IPS DF 6.9 (cell line): ENCODE measurements at places on chromosomes 5 and 9.
A peak's percentile ranks its signal among the peaks of the same experiment; 100 is the strongest.

DNA sequence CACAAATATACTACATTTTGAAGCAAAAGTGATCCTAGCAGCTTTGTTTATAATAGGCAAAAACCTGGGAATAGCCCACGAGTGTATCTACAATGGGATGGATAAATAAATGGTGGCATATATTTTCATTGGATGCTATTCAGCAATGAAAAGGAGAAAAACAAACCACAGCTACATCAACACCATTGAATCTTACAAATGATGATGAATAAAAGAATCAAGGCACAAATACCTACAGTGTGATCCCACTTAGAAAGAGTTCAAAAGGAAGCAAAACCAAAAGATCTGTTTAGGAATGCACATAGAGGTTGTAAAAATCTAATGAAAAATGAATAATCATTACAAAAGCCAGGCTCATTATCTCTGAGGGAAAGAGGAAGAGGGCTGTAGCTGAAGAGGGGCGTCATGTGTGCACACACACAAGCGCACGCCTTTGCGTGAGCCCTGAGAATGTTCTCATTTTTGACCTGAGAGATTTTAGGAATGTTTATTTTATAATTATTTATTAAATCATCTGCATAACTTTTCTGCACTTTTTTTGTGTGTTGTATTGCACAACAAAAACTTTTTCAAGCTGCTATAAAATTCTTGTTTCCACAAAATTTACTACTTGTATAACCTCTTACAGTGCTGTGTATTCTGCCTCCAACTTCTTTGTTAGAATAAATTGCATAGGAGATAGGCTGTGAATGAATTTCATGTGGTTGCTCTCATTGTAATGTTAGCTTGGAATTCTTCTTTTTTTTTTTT, 5.9 kb upstream of the RHOBTB3 start:
- DNase-seq, result no peak

- DNase-seq, result no peak
Measured at GRCh38 chr9:38694676-38695075, 25.3 kb downstream of the FAM240B start.

DNA sequence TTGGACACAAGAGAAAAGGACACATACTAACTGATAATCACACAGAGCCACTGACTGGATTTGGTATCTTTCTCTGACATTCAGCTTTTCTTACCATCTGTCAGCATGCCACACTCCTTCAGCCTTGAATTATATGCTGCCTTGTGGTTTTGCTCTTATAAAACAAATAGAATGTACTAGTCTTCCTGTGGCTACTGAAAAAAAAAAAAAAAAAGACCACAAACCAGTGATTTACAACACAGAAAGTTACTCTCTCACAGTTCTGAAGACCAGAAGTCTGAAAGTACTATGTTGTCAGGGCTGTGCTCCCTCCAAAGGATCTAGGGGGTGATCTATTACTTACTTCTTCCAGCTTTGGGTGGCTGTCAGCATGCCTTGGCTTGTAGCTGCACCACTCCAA, 82.3 kb downstream of the THBS4 start:
- DNase-seq, result no peak

DNA sequence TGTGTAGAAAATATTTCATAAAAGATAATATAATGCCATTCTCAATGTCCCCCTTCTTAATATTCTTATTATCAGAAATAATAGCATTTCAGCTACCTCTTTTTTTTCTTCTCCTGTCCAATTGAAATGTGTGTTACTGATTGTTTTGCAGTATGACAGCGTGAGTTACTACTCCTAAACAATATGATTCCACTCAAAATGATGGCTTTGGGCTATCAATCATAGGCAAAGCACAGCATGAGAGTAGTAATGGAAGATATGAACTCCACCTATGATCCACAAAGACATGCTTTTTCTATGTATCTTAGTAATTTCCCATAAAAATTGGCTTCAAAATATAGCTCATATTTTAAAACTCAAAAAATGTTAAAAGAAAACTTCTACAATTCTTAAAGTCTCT, 867.3 kb upstream of the NUDT12 start:
- no peak for DNase-seq

GRCh38 chr9:130364619-130365322, 80.0 kb upstream of the ASS1 start:
- no peak for DNase-seq

- no peak for DNase-seq
Measured at GRCh38 chr5:88090506-88090905, 178.1 kb downstream of the TMEM161B start.

DNA sequence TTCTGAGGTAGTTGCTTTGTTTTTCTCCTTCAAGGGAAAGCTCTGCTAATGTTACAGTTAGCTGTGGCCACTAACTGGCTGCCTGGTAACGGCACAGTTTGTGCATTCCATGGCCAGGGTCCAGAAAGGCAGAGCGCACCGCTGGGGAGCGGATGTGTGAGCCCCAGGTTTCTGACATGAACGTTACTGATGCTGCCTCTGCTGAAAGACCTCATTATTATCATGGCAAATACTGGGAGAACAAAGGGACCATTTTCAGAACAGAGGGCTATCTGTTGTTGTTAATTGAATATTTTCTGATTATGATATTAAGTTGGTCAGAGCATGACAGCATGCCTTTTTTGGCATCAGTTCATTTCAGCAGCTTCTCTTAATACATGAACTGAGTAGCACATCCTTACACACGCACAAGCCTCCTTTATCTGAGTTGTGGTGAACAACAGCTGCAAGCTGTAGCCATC, 134.1 kb downstream of the NUDT12 start:
- no peak for DNase-seq

DNA sequence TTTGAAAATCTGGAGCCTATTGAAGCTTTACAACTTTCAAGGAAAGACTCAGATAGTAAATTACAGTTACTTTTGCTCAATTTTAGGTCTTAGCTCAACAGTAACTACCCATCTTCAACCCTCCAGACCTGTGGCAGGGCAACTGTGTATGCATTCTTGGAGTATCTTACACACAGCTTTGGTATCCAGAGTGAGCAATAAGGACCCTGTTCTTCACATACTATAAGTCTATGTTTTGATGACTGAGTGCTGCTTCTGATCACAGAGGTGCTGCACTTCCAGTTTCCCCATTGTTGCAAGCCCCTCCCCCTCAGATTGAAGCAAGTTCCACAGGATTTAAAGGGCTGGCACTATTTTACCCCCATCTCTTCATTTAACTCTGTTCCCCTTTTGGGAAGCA, 737.4 kb upstream of the GRAMD2B start:
- DNase-seq, result no peak

- DNase-seq, result no peak
Measured at GRCh38 chr9:133845440-133845839, 107.3 kb upstream of the SARDH start.

DNA sequence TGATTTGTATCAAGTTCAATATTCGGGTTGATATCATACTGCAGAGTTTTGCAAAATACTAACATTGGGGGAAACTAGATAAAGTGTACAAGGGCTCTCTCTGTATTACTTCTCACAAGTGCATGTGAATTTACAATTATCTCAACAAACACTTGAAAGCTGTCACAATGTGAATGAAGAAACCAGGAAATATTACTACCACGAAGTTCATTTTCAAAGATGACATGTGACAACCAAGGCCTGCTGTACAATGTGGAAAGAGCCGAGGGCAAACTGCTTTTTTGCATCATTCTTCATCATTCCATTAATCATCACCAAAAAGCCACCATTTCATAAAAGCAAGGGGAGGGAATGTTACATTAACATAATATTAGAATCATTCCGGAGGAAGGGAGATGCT, 310.0 kb downstream of the GLIS3 start:
- DNase-seq, result no peak

GRCh38 chr5:106086352-106086751, 1584.4 kb downstream of the EFNA5 start:
- peak; percentile 16 for DNase-seq

DNA sequence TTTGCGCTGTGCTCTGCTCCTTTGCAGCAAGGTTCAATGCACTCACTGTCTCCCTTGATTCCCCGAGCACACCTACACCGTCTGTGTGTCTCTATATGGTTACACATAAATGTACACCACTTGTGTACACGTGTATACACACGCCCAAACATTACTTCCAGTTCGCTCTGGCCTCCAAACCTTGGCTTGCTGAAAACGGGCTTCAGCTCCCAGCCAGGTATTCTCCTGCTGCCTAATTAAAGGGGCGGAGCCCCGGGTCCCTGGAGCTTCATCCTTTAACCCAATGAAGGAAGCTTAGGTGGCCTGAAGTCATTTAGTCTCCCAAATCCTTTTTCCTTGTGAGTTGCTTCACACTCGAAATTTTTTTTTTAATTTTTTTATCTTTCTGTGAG, 4.6 kb downstream of the ISL1 start:
- no peak for DNase-seq

- no peak for DNase-seq
Measured at GRCh38 chr9:36018891-36019720, 17.6 kb upstream of the RECK start.

- DNase-seq, result no peak
Measured at GRCh38 chr5:154042766-154043165, 4.0 kb downstream of the MFAP3 start.

DNA sequence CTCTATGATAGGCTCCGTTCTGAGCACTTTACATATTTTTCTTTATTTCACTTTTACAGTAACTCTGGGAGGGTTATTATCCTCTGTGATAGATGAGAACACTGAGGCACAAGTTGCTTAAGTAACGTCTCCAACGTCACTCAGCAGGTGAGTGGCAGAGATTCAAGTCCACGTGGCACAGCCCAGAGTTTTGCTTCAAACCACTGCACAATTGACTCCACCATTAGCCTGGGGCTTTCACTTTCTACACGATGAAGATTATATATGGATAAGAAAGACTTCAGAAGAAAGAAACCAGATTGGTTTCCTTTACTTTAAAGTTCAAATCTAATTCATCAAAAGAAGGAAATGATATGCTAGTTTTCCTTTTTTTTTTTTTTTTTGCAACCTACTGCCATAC, 245.9 kb downstream of the SYK start:
- no peak for DNase-seq

GRCh38 chr5:142811866-142812557, 41.8 kb downstream of the ARHGAP26 start:
- DNase-seq, result no peak

- DNase-seq, result no peak
Measured at GRCh38 chr5:162721125-162721524, 653.6 kb downstream of the GABRG2 start.

- DNase-seq, result no peak
Measured at GRCh38 chr9:16455842-16456241, 414.6 kb downstream of the BNC2 start.

DNA sequence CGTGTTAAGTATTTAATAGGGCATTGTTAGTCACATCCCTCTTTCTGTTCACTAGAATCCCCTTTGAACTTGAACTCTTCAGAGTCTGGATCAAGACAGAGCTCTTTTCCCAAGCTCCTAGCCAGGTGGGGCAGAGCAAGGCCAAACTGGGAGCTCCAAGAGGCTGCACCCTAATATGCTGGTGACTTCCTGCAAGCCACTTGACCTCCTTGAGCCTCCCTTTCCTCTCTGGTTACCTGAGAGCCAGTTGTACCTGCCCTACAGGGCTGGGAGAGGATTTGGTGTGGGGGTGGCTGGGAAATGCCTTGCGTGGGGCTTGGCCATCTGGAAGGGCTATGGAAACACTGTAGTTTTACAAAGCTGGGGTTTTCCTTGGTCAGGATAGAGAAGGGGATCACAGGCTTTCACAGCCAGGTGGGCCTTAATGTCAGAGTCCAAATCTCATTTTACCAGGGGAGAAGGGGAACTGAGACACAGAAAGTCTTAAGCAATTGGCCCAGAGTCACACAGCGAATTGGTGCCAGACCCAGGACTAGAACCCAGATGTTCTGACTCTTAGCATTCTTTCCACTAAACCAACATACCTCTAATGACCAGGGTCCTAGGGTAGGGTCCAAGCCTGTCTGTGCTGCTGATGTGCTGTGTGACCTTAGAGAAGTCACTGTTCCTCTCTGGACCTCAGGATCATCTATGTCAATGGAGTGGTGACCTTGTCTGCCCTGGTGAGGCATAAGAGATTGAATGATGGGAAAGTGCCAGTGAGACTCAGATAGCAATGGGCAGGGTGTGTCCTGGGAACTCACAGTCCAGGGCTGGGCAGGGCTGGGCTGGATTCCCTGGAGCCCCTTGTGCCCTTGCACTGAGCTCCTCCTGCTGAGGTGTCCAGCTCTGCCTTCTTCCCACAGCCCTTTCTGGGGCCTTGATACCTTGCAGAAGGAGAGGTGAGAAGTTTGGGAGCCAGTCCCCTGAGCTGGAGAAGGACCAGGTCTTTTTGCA, 35.8 kb downstream of the GSN start:
- DNase-seq, result no peak

DNA sequence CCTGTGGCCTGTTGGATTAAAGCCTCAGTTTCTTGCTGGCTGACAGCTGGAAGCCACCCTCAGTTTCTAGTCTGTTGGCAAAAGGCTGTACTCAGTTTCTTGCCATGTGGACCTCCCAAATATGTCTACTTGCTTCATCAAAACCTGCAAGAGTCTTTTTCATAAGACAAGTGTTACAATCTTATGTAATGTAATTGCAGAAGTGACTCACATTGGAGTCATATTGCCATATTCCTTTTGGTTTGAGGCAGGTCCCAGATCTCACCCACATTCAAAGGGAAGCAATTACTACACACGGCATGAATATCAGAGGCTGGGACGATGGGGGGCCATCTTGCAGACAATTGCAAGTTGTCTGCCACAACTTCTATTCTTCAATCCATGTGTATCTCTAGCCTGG, 286.7 kb upstream of the IL12B start:
- no peak for DNase-seq
